Activated CD4-positive, alpha-beta T cell treated with anti-CD3 and anti-CD28 coated beads for 48 hours (primary cell): ENCODE measurements at places on chromosomes 1 and 21.

GRCh38 chr1:236281198-236281653 lies 532 bp downstream of the ERO1B start:
- DNase-seq = peak; percentile 31

DNA sequence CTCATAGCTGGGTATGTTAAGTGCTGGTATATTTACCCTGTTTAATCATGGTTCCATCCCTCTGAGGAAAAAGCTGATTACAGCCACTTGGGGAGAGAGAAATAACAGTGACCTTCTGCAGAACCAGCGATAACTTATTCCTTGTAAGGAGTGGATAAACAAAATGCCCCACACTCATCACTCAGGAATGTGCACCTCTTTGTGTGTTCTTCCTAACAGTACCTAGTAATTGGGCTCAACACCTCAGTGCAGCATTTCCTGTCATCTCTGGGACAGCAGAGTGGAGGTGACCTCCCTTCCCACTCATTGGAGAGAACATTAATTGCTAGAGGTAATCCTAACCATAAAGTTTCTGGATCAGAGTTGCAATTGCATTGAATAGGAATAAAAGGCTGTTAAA lies 112.5 kb upstream of the F3 start:
- DNase-seq = no peak

GRCh38 chr1:109946511-109946910 lies 35.9 kb downstream of the CSF1 start:
- no peak for DNase-seq

DNA sequence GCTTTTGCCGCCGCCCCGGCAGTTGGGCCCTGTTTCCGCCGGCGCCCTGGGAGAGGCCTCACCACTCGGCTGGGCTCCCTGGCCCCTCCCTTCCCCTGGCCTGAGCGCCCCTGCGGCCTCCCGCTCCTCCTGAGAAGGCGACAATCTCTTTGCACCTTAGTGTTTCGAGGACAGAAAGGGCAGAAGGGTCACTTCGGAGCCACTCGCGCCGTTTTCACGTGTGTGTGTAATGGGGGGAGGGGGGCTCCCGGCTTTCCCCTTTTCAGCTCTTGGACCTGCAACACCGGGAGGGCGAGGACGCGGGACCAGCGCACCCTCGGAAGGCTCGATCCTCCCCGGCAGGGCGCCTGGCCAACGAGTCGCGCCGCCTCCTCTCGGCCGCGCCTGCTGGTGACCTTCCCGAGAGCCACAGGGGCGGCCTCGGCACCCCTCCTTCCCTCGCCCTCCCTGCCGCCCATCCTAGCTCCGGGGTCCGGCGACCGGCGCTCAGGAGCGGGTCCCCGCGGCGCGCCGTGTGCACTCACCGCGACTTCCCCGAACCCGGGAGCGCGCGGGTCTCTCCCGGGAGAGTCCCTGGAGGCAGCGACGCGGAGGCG lies 432 bp upstream of the SIM2 start:
- DNase-seq = no peak

DNA sequence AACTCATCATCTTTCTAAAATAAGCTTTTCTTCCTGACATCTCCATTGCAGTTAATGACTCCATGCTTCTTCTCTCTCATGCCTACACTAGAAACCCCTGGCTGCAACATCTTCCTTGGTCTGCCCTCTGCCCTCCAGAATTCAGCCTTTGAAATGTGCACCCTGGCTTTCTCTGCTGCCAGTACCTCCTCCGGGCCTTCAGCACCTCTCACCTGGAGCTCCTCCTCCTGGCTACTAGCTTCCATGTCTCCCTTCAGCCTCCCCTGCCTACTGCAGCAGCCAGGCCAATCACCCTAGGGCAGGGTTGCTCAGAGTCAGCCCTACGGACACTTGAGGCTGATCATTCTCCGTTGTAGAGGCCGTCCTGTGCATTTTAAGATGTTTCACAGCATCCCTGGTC lies 18.3 kb downstream of the SUSD4 start:
- DNase-seq = no peak
